Esophagus squamous epithelium (tissue), 5 donors: ENCODE measurements at places on chromosomes 12 and 14.

- DNase-seq: no peak
These were observed 132.7 kb upstream of the PARP11 start for GRCh38 chr12:4005851-4006430.

- no peak for DNase-seq
These were observed 50.8 kb upstream of the MAX start for GRCh38 chr14:65153101-65153500.

- DNase-seq: no peak
These were observed 21.9 kb downstream of the OS9 start for GRCh38 chr12:57715786-57716185.

DNA sequence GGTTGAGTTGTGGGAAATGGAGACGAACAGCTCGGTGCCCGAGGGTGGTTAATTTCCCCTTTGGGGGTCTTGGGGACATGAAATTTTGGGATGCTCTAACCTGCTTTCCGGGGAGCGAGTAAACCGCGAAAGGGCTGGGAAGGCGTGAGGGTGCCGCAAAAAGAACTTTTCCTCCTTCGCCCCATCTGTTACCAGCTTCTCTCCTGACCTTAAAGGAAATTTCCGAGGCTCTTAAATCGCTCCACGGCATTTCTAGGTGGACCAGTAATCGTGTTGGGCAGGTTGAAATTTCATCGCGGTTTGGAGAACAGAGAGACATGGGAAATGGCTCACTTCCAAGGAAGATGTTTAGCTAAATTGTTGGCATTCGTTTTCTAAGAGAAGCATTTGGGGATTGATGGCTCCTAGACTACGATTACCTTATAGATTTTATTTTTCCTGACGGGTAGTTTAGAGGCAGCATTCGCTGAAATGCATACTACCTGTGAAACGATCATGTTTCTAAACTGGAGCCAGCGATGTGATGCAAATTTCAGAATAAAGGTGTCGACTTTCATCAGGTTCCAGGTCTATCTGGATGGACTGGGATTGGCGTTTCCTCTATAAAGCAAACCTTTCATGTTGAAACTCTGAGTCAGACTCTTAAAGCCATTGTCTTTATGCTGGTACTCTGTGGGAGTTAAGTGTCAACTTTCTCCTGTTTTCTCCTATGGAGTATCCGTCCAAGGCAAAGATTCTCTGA, 414.5 kb downstream of the PCNX1 start:
- DNase-seq: no peak

- DNase-seq: no peak
These were observed 542.0 kb downstream of the SNAPC1 start for GRCh38 chr14:62304257-62304656.
